Activated CD4-positive, alpha-beta T cell treated with anti-CD3 and anti-CD28 coated beads for 24 hours (primary cell): ENCODE measurements at places on chromosomes 6 and 20.
A peak's percentile ranks its signal among the peaks of the same experiment; 100 is the strongest.

DNA sequence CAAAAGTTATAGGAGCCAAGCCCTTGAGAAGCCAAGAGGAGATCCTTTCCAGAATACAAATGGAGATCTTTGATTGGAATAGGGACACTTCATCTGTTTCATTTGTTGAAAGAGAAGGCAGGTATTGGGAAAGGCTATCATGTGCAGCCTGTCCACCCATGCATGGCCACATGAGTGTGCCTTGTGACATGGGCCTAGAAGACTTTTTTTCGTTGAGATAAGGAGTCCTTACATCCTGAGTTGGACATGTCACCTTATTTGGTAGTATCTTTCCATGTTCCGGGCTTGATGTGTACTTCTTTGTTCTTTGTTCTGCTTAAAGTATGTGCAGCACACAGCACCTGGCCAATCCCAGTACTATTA is 42.1 kb upstream of the SYNCRIP start:
- DNase-seq: no peak

- DNase-seq: no peak
These were observed 133.2 kb downstream of the SNX5 start for GRCh38 chr20:17835240-17835933.

DNA sequence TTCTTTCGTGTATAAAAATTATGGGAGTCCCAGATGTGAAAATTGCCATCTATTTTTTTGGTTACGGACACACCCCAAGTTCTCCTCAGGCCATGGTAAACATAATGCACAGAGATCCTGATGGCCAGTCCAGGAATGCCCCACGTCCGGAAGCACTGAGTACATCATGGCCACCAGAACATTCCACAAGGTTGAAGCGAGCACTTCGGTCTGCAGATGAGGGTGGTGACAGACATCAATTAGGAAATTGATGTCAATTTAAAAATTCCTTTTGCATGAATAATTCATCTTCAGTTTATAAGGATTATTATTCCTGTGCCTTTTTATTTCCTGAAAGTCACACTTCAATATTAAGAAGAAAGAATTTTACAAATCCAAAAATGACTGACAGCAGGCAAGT is 13.2 kb upstream of the EXOC2 start:
- no peak for DNase-seq

GRCh38 chr6:53718597-53719460 is 53.3 kb upstream of the KLHL31 start:
- no peak for DNase-seq

GRCh38 chr6:98828211-98828788 is 6.1 kb upstream of the POU3F2 start:
- no peak for DNase-seq

- no peak for DNase-seq
These were observed 53.0 kb downstream of the ELOVL2 start for GRCh38 chr6:10991115-10991514.

GRCh38 chr6:124226396-124226795 is 422.7 kb downstream of the NKAIN2 start:
- no peak for DNase-seq

GRCh38 chr6:164021589-164022250 is 607.2 kb downstream of the QKI start:
- no peak for DNase-seq

- DNase-seq: peak; percentile 37
These were observed 34.2 kb upstream of the MDGA1 start for GRCh38 chr6:37731888-37732287.

GRCh38 chr20:44850272-44850671 is 35.2 kb upstream of the YWHAB start:
- no peak for DNase-seq

DNA sequence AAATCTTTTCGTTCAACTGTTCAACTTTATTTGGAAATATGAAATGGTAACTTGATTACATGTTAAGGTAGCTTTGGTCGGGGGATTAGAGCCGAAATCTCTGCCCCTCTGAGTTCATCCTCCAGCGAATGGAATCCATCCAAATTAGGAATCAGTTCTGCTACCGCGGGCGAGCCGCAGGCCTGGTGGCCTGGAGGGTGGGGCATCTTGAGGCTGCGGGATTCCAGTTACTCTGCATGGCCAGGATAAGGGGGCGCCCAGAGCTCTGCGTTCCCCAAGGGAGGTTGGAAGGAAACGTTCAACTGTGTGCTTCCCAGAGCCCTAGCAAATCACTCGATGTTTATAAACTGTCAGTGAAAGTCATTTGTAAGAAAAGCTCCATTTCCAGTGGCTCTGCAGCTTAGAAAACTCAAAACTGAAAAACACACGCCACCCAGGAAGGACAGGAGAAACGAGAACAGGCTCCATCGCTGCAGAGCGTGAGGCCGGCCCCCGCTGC is 262.2 kb downstream of the TAF4 start:
- no peak for DNase-seq

DNA sequence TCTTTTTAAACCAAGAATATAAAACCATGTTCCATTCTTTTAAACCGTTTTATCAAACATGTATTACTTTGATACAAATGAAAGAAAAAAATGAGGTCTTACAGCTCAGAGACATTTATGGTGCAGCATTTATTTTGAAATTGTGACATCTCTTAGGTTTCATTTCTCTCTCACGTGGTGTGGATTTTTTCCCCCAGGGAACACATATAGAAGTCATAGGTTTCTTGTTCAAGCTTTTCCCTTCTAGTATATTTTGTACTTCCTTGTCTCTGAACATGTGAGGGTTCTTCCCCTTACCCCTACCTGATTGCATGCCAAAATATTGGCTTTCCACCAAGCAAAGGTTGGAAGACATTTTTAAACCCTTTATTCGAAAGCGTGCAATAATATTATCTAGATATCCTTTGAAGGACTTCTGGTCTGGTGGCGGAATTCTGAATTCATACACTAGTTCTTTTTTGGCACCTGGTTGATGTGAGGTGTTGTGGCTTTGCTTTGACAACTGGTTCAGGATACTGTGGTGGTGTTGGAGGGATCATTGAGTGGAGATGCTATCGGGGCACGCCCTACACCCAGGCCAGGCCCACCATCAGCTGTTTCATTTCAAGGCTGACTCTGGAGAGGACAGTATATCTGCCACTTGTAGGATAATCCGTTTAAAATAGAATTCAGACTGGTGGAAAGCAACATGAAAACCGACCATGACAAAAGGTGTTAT is 5.6 kb upstream of the FAM50B start:
- DNase-seq: no peak

GRCh38 chr6:112984899-112985298 is 637.8 kb downstream of the RFPL4B start:
- no peak for DNase-seq

DNA sequence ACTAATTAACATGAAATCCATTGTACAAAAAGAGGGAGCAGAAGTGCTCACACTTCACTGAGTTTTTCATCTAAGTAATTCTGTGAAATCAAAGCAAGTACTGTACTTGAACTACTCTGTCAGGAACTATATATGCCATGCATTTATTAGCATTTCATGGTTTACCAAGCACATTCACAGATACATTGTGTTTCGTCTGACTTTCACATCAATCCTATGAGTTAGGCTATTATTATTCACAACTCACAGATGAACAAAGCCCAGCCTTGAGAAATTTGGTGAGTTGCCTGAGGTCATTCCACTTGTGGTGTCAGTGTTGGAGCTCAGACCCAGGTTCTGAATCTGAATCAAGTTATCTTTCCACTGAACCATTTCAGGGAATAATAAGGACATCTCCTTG is 33.7 kb upstream of the TENT5A start:
- no peak for DNase-seq

DNA sequence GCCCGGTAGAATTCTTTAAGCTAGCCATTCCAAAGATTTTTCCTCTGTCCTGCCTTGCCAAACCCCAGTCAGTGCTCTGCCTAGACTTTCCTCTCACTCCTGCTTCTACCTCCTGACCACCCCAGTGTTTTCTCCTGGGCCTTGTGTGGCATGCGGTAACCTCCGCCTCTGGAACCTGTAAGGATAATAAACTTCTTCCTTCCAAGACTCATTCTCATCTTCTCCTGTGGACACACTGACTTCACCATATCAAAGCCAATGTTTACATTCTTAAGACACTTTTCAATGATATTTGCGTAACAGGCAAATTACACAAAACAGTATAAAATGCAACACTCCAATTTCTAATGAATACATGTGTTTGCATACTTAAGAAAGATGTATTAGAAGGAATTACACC is 354.6 kb downstream of the RNF144B start:
- DNase-seq: no peak

- no peak for DNase-seq
These were observed 17.7 kb upstream of the STX16 start for GRCh38 chr20:58633161-58634053.

GRCh38 chr6:133359256-133359655 is 118.1 kb downstream of the EYA4 start:
- no peak for DNase-seq

DNA sequence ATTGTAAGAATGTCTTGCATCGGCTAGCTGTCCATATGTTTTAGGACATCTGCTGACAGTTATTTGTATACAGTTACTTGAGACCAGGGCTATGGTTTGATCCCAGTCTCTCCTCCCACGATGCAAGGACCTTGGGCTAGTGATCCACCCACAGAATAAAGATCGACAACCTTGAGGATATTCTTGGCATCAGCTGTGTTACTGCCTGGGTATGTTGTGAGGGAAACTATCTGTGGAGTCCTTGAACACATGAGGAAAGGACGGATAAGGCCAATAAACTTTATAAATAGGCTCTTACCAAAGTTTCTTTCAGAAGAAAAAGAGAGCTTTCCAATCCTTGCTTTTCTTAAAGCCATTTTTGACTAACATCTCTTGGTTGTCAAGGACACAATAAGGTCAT is 70.8 kb upstream of the HEY2 start:
- DNase-seq: no peak

- no peak for DNase-seq
These were observed 8.9 kb downstream of the GSS start for GRCh38 chr20:34946661-34947060.

DNA sequence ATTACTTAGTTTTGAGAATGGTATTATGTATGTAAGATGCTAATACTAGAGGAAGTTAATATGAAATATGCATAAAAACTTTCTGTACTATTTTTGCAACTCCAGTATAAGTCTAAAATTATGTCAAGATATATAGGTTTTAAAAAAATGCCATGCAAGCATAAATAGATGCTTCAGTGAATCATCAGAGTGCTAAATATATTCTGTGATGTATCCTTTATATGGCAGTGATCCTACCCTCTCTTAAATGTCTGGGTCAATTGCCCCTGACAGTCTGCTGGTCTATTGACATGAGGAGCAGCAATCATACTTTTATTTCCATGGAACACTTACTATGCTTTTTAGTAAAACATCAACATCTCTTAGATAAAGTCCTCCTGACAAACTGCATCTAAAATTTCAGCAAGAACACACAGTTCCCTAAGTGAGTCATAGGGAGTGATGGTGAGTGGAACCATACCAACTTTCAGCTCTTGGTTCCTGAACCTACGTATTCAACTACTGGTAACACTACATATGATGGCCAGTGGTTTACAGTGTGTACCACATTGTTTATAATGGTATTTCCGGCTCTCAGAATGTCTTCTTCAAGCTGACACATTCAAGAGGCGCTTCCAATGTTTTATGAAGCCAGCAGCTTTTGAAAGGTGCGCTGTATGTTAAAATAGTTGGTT is 928.7 kb upstream of the GJE1 start:
- no peak for DNase-seq

GRCh38 chr6:14717307-14717706 is 528.6 kb upstream of the JARID2 start:
- DNase-seq: no peak

GRCh38 chr6:38080889-38081288 is 261.4 kb downstream of the ZFAND3 start:
- DNase-seq: no peak

GRCh38 chr6:16028966-16029365 is 99.9 kb upstream of the MYLIP start:
- no peak for DNase-seq

- no peak for DNase-seq
These were observed 141.4 kb downstream of the CD83 start for GRCh38 chr6:14258695-14259593.

- no peak for DNase-seq
These were observed 26.4 kb downstream of the SNX9 start for GRCh38 chr6:157849288-157850017.

DNA sequence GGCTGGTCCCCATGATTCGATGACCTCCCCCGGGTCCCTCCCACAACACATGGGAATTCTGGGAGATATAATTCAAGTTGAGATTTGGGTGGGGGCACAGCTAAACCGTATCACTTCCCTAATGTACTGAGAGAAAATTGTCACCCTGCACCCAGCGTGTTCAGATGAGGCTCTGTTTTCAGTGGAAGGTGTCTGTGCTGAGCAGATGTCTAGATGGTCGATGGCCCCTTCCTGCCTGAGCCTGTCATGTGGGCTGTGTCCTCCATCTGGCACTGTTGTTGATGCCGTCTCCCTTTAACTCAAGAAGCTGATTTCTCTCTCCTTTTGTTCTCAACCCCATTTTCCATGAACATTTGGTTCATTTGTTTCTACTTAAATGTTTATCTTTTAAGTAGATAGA is 37.0 kb downstream of the TMEM181 start:
- DNase-seq: no peak

DNA sequence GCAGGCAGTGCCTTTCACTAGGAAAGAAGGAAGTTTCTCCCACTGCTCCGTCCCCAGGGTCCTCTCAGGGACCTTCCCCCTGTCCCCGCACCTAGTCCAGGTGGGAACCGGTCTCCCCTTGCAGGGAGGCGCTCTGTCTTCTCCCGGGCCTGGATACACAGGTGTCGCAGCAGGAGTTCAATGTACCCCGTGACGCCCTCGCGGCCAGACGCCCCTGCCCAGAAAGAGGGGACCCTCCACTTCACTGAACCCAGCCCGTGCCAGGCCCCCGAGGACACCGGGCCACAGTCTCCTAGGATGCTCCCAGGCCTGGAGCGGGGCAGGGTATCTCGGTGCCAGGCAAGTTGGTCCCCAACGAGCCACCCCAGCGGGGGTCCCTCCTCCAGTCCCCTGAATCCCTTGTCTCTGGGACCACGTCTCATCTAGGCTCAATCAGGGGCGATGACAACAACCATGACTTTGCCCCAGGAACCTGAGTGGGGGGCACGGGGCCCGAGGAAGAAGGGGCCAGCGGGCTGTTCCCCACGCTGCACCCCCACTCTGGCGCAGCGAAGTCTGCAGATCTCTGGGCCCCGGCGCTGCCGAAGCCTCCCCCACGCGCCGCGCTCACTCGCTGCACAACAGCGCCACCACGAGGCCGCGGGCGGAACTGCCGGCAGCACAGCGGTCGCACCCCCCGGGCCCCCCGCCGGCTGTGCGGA is 103.0 kb downstream of the EDN3 start:
- peak; percentile 72 for DNase-seq

- no peak for DNase-seq
These were observed 228.8 kb downstream of the EPM2A start for GRCh38 chr6:145506565-145506964.

DNA sequence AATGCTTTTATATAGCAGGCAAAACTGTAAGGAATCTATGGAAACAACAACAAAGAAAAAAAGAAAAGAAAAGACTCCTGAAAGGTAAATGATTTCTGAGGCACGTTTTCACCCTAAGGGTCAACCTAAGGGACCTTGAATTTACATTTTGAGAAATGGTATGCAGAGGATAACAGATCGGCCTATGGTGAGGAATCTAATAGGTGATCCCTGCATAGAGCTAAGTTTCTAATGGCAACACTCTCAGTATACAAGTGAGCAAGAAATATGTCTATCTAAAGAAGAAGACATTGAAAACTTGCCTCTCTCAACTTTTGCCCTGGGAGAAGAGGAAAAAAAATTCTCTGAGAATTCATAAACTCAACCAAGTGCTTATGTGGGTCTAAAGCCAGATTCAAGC is 18.9 kb upstream of the AKAP7 start:
- no peak for DNase-seq
